ENCODE measurements at places on chromosomes 12 and 14.

- no peak for DNase-seq
These were observed 929 bp upstream of the UBE2N start for GRCh38 chr12:93442411-93443340.

DNA sequence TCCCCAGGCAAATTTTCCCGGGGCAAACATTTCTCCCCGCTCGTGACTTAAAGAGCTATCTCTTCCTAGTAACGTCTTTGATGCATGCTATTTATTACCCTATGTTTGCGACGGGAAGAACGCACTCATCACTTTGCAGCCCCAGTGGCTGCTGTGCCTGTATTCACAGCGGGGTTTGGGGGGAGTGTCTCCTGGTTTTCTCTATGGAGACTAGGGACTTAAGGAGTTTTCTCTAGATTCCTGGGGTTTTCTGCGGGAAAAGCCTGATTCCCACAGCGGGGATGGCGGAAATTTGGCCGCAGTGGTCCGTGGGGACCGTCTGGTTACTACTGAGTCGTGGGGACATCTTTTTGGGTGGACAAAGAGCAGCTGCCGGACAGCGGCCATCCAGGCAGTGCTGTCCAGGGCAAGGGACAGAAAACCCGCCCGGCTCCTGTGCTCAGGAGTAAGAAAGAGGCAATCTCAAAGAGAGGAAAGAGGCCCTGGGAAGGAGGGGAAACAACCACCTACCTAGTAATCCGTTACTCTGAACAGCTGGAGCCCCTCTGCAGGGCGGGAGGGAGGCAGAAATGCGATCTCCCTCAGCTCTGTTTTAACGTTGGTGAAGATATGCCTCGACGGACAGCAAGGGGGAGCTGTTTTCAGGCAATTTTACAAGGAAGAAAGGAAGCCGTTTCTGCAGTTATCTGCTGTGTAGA is 771 bp upstream of the AVPR1A start:
- no peak for DNase-seq

- no peak for DNase-seq
These were observed 31.8 kb upstream of the TEX22 start for GRCh38 chr14:105366386-105367074.

DNA sequence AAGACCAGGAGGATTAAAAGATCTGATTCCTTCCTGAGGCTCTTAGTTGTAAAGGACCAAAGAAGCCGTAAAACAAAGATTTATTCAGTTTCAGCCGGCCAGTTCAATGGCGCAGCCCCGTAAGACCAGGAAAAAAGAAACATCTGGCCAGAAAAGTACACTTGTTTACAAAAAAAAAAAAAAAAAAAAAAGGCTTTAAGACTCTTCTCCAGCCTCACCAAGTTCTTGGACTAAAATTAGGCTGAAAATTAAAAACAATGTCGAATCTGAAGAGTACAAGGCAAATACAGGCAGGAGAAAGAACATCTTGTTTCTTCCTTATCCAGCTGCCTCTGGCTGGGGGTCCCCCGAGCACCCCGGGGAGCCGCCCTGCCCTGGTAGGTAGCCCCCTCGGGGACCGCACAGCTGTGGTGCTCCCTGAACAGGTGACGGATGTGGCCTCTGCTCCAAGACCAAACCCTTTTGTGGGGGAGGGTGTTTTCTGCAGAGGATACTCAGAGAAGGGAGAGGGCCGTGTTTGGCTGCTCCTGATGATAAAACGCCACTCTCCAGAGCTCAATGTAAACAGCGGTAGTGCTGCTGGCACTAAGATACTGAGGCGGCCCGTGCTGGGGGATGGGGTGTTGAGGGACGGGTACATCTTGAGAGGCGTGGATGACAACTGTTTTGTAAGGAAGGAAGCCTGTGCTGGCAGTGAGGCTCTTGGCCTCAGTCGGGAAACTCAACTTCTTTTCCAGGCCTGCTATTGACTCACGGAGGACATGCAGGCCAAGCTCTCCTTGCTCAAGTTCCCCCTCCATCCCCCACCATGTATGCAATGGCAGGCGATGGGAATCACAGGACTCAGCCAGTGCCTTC is 201.0 kb upstream of the DIO3 start:
- no peak for DNase-seq

- DNase-seq, result no peak
These were observed 230.2 kb downstream of the SLC41A2 start for GRCh38 chr12:104727726-104728465.

GRCh38 chr12:63802012-63802608 is 22.4 kb downstream of the RXYLT1 start:
- no peak for DNase-seq

GRCh38 chr12:84507956-84508850 is 404.4 kb downstream of the SLC6A15 start:
- no peak for DNase-seq

DNA sequence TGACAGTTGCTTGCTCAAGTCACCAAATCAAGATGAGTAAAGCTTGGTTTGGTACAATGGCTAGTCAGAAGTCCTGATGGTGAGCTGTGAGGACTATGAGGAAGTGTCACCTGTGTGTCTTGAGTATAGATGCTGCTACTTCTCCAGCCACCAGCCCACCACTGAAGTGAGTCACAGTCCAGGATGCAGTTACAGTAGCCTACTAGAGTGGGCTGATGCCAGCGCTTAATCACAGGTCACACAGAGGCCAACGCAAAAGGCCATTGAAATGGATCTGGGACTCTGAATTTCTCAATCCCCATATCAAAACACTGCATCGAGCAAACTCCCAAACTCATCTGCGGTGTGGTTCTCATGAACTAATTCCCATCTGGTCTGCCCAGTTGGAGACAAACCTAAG is 223.1 kb downstream of the ANO6 start:
- no peak for DNase-seq

- no peak for DNase-seq
These were observed 10.4 kb upstream of the NRIP2 start for GRCh38 chr12:2845280-2845679.

DNA sequence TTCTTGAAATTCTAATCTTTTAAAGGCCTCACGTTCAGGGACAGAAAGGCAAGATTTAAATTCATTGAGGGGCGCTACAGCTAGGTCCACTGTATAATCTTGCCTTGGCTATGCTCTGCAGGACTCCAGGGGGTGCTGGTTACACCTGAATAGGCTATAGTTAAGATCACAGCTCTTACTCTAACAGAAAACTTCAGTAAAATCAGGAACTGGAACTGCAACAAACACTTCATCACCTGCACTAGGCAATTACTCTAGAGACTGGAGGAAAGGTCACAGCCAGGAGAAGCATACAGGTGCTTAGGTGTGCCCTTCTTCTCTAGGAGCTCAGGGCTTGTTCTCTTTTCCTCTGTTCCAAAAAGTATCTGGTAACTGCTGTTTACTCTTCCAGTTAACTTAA is 20.9 kb downstream of the SLCO1C1 start:
- no peak for DNase-seq

DNA sequence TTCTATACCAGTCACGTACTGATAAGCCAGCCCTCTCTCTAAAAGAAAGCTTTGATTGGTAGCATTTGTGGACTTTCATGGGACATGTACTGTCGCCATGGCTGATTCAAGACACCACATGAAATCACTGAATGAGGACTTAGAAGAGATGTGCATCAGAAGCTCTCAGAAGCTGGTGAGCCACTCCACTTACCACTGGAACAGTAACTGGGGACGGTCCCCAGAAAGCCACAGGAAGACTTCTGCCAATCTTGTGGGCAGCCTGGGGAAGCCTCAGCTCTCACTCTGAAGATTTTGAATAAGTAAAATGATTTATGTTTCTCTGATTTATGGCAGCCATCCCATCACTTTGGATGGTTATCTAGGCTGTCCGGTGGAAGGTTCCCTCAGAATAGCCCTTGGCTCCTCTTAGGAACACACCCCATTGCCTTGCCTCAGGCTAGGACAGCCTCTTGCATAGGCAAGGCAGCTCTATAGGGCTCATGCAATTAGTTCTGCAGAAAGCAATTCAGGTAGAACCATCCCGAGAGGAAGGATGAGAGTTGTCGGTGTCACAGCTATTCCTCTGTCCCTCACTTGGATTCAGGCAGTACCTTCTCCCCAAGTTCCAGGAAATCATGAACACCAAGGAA is 9.8 kb downstream of the DHRS1 start:
- no peak for DNase-seq

- no peak for DNase-seq
These were observed 797.4 kb downstream of the C12orf50 start for GRCh38 chr12:87231818-87232217.

DNA sequence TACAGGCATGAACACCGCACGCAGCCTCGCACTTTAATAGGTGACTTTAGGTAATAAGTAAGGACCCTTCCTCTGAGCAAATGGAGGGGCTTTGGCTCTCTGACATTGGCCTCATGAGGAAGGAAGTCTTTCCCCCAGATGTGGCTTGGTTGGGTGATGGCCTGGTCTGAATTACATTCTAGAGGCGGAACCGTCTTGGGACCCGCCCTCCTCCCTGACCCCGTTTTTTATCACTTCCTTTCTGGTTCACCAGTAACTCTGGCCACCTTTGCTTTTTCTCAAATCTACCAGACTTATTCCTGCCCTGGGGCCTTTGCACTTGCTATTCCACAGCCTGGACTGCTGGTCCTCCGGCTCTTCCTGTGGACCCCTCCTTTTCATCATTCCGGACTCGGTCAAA is 13.4 kb downstream of the ALDH2 start:
- DNase-seq, result no peak

- DNase-seq, result no peak
These were observed 32.7 kb downstream of the PRMT8 start for GRCh38 chr12:3523728-3524127.

DNA sequence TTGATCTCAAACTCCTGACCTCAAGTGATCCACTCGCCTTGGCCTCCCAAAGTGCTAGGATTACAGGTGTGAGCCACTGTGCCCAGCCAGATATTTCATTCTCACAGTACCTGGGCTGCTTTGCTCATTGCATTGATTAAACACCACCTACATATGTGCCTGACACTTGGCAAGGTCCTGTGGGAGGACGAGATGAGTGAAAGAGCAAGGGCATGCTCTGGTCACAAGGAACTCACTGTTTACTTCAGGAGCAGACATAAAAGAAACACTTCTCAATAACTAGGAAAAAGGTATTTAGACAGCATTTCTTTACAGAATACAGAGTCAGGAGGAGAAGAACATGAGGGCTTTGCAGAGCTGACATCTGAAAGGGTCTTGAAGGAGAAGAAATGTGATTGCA is 91.7 kb downstream of the TMCC3 start:
- no peak for DNase-seq

- no peak for DNase-seq
These were observed 495.7 kb downstream of the GALC start for GRCh38 chr14:87497301-87497700.

- DNase-seq, result no peak
These were observed 64.9 kb downstream of the FBXO34 start for GRCh38 chr14:55336162-55336561.

- DNase-seq, result no peak
These were observed 2.3 kb upstream of the GARIN2 start for GRCh38 chr14:67186789-67187584.

DNA sequence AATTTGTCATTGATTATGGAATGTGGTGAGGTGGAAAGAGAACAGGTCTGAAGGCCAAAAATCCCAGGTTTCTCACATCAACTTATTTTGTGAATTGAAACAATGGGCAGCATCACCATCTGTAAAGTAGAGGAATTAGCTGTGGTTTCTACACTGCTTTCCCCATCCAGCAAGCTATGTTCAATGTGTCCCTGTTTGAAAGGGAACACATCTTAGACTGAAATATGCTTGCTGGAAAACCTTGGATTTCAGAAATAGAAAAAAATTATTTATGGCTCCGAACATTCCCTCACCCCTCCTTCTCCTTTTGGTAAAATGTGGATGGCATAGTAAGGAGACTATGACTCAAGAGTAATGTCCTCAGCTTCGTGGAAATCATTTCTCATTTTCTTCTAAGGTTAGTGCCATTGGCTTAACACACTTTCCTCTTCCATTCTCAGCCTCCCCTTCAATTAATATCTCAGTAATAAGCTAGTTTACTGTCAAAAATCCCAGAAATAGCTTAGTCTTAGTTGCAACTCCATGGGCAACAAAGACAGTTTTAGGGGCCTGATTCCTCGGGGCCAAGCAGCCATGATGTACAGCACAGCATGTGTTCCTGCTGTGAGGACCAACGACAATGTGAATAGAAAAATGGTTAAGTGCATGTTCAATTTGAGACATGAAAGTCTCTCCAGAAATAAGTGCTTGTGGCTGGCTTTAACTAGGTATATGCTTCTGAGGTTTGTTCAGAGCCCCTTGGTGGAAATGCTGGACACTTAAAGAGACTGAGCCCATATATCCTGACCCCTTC is 205.8 kb upstream of the SLC38A2 start:
- no peak for DNase-seq

GRCh38 chr14:101501341-101501740 is 60.0 kb upstream of the DIO3 start:
- no peak for DNase-seq

DNA sequence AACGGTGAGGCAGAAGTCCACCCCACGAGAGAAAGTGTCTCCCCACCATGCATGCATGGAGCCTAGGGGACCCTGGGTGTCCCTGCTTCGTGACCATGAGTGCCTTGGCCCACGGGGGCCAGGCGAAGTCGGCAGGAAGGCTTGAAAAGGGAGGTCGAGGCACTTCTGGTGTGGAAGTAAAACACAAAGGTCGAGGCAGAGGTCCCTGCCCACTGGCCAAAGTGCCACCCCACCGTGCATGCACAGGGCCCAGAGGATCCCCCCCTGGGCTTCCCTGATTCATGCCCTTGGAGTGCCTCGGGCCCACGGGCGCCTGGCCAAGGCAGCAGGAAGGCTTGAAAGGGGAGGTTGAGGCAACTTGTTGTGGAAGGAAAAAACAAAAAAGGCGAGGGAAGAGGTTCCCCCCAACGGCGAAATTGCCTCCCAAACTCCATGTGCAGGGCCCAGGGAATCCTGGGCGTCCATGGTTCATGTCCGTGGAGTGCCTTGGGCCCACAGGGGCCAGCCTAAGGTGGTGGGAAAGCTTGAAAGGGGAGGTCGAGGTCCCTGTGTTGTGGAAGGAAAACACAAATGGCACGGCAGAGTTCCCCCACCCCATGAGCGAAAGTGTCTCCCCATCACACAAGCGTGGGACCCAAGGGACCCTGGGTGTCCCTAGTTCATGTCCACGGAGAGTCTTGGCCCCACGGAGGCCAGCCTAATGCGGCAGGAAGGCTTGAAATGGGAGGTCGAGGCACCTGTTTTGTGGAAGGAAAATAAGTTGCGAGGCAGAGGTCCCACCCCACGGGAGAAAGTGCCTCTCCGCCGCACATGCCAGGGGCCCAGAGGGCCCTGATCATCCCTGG is 372.1 kb downstream of the ALG10 start:
- DNase-seq, result no peak

DNA sequence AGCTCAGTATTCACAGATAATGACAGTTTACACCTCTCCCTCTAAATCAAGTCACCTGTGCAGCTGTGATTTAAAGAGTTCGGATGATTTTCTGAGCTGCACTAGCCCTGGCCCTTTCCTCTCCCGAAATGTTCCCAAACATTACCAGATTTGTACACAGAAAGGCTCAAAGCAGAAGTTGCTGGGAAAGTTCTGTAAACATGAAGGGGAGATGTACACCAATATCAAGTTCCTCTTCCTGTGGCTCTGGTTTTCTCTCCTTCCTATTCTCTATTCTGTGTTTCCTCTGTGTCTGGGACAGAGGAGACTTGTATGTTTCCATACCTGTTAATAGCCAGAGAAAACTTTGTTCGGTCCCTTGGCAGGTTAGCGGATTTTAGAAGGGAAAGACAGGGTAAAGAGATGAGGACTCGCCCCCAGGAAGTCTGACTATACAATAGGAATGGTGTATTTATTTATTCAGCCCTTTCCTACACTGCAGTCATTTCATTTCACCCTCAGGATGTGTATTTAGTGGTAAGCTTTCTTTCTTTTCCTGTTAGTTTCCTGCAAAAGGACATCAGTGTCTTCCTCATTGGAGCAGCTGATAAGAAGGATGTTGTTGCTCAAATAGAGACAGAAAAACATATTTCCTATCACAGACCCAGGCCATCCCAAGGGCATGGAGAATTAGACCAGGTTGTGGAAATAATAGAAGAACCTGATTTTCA is 7.6 kb upstream of the NUMB start:
- DNase-seq, result no peak

All from stimulated activated CD8-positive, alpha-beta memory T cell treated with anti-CD3 and anti-CD28 coated beads, Interleukin-7, amount 100 ng/mL, for 1 hour (primary cell).